ENCODE measurements at places on chromosomes 6 and 20.
A peak's percentile ranks its signal among the peaks of the same experiment; 100 is the strongest.

DNA sequence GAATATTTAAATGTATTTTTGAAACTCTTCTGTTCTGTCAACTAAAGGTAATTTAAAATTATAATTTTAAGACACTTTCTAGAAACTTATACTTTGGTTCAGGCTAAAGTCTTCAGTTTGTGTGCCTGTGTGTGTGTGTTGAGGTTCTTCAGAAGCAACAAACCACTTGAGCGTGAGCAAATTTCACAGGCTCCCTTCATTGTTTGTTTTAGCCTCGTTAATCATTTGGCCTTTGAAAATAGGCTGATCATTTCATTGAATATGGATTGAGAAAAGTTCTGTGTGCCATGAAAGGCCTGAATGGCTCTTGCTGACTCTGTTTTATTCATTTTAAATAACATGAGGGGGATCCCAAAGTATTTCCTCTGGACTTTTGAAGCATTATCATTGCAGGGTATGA, 420.1 kb downstream of the CDKAL1 start:
- no peak for DNase-seq

DNA sequence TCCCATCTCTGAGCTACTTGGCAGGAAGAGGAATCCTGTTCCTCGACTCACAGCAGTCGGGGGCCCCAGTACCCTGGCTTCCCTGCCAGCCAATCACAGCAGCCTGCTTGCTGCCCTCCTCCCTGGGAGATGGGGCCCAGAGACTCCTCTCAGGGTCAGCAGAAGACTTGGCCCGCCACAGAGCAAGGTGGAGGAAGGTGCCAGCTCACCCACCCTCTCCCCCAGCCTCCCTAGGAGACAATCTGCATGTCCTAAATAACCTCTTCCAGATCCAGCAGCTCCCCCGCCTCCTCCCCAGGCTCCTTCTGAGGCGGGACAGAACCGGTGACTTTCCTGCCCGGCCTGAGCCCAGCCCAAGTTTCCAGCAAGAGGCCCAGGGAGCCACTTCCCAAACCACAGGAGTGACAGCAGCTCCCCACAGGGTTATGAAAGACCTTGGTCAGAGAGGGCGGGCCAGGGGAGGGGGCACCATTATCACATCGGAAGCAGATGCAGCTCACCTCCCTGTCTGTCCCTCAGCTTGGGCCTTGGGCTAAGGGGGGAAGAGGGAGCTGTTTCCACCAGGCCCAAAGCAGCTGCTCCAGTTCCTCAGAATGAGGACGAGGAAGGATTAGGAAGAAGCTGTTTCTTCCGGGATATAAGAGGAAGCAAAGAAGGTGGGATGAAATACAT, 2.3 kb downstream of the CCND3 start:
- peak; percentile 54 for DNase-seq

DNA sequence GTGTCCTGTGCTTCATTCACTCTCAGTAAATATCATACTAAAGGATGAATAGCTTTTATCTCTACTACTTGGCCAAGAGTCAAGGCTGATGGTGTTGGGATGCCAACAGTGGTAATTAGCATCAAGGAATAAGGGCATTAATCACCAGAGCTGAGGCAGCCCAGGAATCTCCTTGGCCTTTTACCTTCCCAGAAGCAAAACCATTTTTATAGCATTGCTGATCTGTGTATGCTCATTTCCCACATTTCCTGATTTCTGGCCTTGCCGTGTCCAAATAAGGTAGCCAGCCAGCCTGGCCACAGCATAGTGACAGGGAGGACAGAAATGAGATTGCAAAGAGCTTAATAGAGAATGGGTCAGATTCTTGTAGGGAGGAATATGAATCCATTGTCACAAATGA, 76.7 kb upstream of the FOXO3 start:
- no peak for DNase-seq

- no peak for DNase-seq
These were observed 85.6 kb downstream of the TTLL2 start for GRCh38 chr6:167410462-167410861.

- DNase-seq: no peak
These were observed 26.1 kb upstream of the PYGB start for GRCh38 chr20:25221592-25222460.

- no peak for DNase-seq
These were observed 13.6 kb upstream of the MYMX start for GRCh38 chr6:44202972-44203750.

- peak; percentile 64 for DNase-seq
These were observed 44.2 kb downstream of the BMP6 start for GRCh38 chr6:7770111-7770510.

All from fibroblast of skin of right biceps (primary cell).